ENCODE measurements at places on chromosomes 3 and 15.

DNA sequence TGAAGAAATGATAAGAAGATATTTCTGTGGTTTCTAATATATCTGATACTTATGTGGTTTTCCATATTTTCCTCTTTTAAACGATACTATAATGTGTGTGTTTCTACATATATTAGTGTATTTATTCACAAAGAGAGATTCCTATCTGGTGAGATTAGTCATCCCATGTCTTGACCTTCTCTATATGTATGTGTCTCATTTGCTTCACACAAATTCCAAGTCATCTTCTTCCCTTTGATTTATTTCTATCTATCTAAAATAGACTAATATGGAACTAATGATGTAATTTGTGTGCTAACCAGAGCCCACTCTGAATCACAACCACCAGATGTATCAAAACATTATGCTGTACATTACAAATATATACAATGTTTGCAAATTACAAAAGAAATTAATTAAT is 154.7 kb upstream of the KCNMB2 start:
- no peak for DNase-seq

- DNase-seq, result peak; percentile 61
Observed at GRCh38 chr3:103767635-103768034, 1332.8 kb downstream of the ZPLD1 start.

DNA sequence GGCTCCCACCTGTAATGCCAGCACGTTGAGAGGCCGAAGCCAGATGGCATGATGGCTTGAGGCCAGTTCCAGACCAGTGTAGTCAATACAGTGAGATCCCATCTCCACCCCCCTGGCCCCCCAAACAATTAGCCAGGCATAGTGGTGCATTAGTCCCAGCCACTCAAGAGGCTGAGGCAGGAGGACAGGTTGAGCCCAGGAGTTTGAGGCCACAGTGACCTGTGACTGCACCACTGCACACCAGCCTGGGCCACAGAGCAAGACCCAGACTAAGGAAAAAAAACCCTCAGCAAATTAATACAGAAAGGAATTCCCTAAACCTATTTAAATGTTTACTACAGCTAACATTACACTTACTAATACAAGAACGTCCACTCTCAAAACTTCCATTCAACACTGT is 424.6 kb downstream of the SHQ1 start:
- DNase-seq, result no peak

DNA sequence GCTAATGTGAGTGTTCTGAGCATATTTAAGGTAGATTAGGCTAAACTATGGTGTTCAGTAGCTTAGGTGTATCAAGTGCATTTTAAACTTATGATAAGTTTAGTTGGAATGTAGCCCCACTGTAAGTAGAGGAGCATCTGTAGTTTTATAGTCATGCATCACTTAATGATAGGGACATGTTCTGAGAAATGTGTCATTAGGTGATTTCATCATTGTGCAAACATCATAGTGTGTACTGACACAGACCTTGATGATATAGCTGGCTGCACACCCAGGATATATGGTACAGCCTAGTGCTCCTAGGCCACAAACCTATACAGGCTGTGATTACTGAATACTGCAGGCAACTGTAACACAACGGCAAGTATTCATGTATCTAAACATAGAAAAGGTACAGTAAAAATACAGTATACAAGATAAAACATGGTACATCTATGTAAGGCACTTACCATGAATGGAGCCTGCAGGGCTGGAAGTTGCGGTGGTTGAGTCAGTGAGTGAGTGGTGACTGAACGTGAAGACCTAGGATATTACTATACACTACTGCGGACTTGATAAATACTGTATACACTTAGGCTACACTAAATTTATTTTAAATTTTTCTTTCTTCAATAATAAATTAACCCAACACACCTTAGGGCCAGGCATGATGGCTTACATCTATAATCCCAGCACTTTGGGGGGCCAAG is 17.9 kb downstream of the DNAH1 start:
- no peak for DNase-seq

GRCh38 chr3:42205800-42206514 is 60.0 kb downstream of the CCK start:
- no peak for DNase-seq

DNA sequence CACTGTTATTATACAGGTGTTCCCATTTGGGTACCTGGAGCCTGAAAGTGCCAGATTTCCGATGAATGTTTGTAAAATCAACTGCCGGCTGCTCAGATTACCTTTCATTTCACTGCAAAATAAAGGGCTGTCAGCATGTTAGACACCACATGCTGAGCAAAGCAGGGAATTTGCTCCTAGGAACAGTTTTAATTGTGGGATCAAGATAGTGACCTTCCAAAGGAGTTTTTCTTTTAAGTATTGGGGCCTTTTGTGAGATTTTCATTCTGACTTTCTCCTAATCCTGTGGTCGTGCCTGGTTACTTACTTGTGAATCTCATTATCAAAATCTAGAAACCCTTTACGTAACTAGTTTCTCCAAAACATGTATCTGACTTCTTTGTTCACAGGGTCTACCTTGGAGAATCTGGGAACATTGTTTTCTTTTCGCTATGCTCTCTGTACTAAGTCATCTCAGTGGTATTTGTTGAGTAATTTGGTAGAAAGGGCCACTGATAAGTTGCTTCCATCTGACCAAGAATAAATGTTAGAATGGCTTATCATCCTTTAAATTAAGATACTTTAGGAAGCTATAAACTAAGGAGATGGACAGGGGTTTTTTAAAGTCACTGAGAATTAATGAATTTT is 40.8 kb upstream of the LRTM1 start:
- DNase-seq, result peak; percentile 2

GRCh38 chr3:98954242-98954641 is 52.7 kb upstream of the DCBLD2 start:
- DNase-seq, result no peak

DNA sequence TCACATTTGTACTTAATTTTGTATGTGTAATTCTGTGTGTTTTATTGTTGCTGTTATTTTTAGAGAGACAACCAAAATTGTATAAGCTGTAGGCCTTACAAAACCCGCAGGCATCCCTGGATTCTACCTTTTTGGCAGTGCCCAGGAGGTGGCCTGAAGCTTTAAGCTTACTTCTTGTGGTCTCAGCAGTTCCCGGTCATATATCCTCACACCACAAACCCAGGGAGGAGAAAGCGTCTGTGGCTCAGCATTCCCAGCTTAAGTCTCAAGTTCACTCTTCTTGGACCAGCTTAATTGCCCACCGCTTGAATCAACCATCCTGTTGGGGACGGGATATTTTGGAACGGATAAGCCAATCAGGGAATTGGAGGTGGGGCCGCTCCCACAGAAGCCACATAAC is 36.7 kb downstream of the C2CD4A start:
- DNase-seq, result no peak

- no peak for DNase-seq
Observed at GRCh38 chr3:15451216-15452113, 24.1 kb downstream of the EAF1 start.

DNA sequence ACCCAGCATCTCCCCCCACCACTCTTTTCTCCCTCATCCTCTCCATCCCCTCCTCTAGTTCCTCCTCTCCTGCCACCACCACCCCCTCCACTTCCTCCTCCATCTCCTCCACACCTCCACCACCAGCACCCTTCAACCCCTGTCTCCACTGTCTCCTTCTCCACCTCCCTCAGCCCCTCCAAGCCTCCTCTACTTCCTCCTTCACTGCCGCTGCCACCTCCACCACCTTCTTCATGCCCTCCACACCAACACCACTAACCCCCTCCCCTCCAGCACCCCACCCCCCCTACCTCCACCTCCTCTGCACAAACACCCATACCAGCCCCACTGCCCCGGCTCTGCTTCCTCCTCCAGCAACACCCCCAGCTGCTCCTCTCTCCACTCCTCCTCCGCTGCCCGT is 88.0 kb downstream of the HES1 start:
- DNase-seq, result no peak

- DNase-seq, result no peak
Observed at GRCh38 chr15:51658664-51659063, 22.6 kb upstream of the SCG3 start.

GRCh38 chr3:6444888-6445658 is 415.8 kb upstream of the GRM7 start:
- DNase-seq, result no peak

DNA sequence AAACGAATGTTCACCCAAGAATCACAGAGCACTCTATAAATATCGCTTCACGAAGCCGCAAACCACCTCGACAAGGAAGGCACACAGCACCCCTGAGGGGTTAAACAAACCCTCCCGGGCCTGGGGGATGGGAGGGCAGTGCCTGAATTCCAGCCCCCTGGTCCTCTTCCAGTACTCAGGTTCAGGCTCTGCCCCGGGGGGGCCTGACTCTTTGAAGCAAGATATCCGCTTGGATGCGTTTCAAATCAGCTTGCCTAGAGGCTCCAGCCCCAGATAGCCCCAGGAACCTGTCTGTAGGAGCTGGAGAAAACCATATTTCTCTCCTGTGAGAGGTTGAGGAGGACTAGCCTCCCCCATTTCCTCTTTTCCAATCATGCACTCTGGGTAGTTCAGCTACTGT is 194.7 kb downstream of the WNT5A start:
- DNase-seq, result no peak

DNA sequence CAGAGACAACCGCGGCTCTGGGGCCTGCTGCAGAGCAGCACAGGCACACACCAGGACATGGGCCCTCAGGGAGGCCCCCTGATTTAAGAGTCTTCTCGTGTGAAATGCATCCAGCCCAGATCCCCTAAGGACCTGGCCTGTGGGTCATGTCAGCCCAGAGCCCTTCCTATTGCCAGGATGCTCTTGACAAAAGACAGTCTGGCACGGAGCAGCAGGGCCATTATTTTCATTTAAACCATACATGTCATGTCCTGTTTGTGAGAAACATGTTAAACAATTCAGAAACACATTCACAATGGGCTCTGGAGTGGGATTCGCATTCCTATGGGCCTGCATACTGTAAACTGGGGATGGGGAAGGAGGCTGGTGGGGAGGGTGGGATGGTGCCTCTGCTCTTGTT is 367.4 kb upstream of the WNT5A start:
- DNase-seq, result no peak

GRCh38 chr3:171548917-171549316 is 88.7 kb upstream of the TNIK start:
- no peak for DNase-seq

- DNase-seq, result no peak
Observed at GRCh38 chr15:99727330-99727729, 5.9 kb downstream of the LYSMD4 start.

GRCh38 chr15:65342493-65342892 is 35.3 kb downstream of the IGDCC3 start:
- no peak for DNase-seq

DNA sequence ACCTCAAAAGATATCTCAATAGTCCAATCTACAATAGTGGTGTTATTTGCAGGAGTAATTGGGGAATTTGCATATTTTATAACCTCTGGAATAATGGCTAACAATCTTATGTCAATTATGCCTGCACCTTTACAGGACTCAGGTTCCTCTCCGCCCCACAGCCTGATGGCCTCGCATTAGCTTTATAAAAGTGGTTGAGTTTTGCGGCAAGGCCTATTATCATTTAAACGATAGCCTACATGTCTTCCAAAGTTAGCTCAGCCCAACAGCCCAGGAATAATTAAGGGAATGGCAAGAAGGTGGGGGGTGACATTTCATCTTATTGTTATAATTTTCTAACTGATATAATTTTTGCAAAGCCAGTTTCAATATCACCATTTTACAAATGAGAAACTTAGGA is 97.3 kb downstream of the RTP4 start:
- no peak for DNase-seq

DNA sequence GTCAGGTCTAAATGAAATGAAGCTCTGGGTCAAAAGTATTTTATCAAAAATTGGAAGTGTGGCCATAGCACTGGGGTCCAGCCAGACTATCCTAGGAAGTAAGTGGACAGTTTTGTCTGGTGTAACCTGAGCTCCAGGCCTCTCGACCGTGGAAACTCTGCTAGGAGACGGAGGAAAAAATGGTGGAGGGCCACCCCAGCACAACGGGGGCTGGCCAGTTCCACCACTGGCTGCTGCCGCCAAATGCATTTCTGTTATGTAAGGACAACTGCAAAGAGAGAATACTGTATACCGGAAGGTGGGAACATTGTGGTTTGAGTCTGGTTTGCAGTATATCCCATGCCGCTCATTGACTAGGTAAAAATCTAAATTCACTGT is 235.7 kb downstream of the GREM1 start:
- no peak for DNase-seq

GRCh38 chr3:10594915-10595314 is 89.5 kb upstream of the ATP2B2 start:
- no peak for DNase-seq

- no peak for DNase-seq
Observed at GRCh38 chr3:20857636-20858035, 671.6 kb upstream of the SGO1 start.

DNA sequence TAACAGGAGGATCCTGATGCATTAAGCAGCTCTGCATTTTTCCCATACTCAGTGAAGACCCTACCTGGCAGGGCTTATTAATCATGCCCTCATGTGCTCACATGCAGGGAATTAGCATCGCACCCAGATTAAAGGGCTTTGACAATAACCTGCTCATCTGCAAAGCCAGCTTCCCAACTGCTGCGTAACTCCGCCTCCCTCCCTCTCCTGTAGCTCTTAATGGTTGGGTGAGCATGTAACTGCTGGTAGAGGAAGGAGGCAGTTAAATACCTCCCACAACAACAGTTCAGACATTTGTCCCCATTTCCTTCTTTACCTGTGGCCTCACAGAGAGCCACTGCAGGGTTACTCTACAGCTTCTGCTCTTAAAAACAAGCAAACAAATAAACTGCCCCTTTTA is 203.6 kb upstream of the WNT5A start:
- DNase-seq, result no peak

DNA sequence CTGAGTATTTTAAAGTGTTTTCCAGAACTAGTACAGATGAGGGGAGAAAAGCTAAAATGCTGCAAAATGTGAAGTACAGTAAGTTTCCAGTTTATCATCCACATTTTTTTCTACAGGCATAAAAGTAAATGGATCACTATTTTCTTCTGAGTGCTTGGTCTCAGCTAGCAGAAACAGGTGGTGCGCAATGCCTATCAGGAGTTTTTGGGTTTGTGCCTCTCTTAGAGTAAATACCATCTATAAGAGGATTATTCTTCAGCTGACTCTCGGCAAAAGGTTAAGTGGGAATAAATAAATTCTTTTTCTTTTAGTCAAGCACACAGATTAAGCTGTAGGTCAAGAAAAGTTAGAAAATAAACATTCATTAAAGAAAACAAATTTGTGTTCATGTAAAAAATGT is 1027.7 kb downstream of the PLOD2 start:
- no peak for DNase-seq

- no peak for DNase-seq
Observed at GRCh38 chr15:78104566-78105475, 12.5 kb downstream of the SH2D7 start.

DNA sequence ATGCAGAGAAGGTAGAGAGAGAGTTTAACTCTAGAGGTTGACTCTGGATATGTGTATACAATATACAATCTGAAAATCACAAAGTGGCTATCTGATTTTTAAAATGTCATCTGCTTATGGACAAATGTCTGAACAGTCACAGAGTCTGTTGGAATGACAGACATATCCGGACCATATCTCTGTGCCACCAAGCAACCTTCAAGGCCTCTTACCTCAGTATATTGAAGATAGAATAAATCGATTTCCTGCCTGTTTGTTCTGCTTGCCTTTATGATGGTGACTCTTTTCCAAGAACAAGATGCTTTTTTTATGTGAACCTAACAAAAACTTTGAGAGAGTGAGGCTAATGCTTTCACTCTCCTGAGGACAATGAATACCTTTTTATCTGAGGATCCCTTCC is 151.1 kb downstream of the RBPMS2 start:
- DNase-seq, result no peak
